HepG2 (cell line): ENCODE measurements at places on chromosomes 4 and X.

GRCh38 chr4:47855350-47855749 is 17.5 kb upstream of the CORIN start:
- no peak for DNase-seq

DNA sequence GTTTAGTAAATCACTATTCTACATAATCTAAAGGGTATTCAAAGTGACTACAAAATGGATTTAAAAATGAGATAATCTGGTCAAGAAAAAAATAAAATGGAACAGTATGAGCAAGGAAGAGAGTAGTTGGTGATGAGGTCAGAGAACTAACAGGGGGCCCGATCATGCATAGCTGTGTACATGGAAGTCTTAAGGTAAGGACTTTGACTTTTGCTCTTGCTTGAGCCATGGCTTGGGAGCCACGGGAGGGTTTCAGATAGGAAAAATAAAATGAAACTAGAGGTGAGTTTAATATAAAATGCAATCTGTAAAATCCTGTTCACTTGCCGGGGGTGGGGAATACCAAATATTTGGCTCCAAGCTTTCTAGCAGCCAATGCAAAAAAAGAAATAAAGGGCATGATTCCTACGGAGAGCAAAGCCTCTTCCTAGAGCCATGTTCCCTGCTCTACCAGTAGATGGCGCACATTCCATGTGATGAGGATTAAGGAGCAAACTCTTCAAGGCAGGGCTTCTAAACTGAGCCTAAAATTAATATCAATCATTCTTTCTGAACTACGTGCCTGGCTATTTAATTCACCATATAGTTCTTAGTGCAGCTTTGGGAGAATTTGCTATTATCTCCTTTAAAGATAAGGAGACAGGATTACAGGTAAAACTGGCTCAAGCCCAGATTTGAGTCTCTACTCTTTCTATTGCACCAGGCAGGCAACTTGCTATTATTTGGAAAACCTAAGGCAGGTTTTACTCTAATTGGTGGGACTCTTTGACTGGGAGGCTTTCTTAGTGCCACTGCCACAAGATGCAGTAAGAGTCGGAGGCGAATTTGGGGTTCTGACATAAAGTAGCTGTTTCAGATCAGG is 6.8 kb upstream of the CLCN5 start:
- peak; percentile 33 for DNase-seq

DNA sequence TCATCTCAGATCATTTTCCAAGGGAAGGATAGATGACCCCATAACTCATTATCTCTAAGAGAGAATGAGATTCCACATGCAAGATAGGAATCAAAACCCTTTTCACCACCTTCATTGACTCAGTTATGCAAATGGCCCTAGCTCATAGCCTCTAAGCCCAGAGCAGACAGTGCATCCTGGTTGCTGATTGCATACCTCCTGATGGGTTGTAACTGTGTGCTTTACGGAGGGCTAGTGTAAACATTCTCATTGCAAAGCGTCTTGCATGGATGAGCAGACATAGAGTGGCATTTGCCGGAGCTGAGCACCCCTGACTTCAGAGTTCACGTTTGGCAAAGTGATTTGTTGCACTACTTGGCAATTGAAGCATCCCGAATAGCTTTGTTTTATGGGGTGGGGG is 151.0 kb downstream of the VCX3A start:
- DNase-seq = no peak

- no peak for DNase-seq
Observed at GRCh38 chr4:74975082-74975481, 42.2 kb downstream of the PARM1 start.

- no peak for DNase-seq
Observed at GRCh38 chr4:146104541-146104940, 71.0 kb upstream of the LSM6 start.

- no peak for DNase-seq
Observed at GRCh38 chrX:100207331-100208024, 202.6 kb downstream of the PCDH19 start.

GRCh38 chrX:108361316-108361715 is 76.9 kb downstream of the COL4A6 start:
- no peak for DNase-seq

GRCh38 chr4:114361249-114361648 is 237.4 kb upstream of the UGT8 start:
- no peak for DNase-seq

DNA sequence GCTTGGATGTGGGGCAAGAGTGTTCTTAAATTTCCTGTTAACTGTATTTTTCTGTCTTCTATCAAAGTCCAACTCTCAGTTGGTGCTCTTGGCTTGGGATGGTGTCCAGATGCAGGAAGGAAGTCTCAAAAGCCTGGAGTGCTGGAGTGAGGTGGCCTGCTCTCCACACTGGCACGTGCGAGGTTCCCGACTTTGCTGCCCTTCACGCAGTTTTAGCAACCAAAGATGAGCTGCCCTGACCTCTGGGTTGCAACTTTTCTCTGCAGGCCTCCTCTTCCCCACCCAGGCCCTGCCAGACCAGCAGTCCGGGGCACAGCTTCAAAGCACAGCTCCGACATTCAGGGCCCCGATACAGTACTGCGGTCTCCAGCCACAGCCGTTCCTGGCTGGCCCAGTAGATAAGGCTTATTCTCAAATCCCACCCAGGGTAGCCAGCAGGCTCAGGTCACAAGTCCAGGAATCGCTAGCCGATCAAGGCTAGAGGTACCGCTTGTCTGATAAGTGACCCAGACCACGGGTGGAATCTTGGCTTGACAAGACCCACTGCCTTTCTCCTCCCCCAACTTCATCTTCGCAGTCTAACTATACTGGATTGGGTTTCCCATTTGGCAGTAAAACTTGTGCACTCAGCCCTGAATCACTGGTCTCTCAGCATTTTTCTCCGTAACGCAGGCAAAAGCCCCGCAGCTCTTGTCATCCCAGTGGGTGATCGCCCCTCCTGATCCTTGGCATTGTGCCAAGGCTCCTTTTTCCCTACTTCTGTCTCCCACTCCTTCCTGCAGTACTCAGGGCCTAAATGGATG is 21.8 kb upstream of the JADE1 start:
- no peak for DNase-seq

DNA sequence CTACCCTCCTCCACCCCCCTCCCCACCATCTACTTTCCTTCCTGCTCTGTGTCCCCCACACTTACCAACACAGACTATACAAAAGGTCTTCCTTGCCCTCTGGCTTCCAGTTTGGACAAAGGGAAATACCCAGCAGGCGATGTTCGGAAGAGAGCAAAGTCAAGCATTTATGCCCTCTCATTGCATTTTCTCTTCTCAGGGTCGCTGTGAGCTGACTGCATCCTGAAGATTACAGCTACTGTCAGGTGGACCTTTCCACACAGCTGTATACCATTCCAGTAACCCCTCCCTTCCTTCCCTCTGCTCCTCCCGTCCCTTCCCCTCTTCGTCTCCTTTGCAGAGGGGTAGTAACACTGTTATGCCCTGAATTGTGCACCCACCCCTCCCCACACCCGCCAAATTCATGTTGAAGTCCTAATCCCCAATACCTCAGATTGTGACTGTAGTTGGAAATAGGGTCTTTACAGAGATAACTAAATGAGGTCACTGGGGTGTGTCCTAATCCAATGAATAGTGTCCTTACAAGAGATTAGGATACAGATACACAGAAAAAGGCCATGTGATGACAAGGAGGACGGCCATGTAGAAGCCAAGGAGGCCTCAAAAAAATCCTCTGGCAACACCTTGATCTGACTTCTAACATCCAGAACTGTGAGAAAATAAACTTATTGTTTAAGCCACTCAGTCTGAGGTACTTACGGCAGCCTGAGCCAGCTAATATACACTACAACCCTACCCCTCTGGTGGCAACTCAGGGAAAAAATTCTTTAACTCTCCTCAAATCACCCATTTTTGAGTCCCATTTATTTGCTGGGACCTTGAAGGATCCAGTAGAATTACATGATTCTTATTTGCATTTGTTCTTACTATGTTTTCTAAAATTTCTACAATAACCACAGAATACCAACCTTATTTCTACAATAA is 11.7 kb downstream of the MORF4L2 start:
- DNase-seq = no peak

DNA sequence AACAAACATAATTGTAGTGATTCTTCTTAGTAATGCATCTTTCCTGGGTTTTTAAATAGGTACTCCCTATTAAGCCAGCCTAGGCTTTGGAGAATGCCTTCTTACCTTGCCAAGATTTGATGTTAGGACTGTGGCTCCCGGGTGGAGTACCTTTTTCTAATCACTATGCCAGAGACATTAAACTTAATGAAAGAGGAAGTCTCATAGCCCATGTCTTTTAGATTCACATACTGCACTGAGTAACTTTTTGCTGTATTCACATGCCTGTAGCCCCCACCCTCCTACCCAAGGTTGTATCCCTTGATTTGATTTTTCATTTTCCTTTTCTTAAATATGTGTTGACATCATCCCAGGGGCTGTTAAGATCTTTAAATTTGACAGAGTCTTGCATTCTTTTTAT is 104.2 kb upstream of the TLR2 start:
- no peak for DNase-seq

DNA sequence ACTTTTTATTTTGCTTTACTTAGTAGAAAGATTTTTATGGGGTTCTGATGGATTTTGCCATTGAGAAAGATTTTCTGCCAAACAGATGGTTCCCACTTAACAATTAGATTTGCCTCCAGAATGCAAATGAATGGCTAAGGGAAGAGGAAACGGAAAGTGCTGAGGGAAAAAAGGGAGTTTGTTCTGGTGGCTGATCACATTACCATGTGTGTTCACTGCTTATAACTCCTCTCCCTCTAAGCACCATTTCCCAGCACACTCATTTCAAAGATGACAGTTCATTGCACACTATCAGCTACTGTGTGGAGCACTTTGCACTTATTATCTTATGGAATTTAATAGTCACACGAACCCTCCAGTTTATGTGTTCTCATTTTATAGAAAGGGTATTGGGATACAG is 68.0 kb upstream of the GRID2 start:
- DNase-seq = no peak

DNA sequence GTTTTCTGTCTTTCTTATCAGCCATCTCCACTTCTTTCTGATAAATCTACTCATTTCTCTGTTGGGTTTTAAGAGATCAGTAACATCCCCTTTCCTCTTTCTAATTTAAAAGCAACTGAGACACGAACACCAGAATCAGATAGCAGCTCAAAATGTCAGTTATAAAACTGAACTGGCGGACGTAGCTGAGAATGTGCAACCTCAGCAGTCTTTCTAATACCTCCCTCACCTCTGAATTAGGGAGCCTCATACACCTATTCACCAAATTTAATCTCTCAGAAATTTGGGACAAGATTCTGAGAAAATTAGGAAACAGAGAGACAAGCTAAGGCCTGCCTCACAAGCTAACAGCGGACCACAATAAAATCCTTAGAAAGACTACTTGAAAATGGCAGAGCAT is 52.0 kb upstream of the ACSL4 start:
- DNase-seq = no peak

- no peak for DNase-seq
Observed at GRCh38 chr4:115918149-115918548, 804.7 kb upstream of the NDST4 start.

DNA sequence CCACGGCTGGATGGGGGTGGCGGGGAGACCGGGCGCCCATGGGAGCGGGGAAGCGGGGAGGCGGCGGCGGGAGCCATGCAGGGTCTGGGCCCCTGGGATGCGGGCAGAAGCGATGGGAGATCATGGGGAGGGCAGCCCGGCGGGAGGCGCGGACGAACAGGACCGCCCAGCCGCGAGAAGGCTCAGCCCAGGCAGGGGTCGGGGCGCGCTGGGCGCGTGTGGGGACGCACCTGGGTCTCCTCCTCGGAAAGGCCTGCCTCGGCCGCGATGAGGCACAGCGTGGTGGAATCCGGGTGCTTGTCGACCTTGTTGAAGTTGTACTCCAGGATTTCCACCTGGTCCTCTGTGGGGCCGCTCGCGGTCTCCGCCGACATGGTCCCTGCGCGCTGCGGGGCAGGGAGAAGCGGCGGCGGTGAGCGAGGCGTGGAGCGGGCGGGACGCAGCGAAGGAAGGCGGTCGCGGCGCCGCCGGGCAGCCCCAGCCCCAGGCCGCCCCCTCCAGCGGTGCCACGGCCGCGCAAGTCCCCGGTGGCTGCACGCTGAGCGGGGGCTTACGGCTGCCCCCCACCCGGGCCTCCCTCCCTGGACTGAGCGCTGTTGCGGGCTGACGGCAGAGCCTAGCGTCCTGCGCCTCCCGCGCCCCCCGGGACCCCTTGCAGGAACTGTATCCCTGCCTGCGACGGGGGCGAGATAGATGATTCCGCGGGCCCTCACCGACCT is 25.3 kb downstream of the HOPX start:
- DNase-seq = no peak

DNA sequence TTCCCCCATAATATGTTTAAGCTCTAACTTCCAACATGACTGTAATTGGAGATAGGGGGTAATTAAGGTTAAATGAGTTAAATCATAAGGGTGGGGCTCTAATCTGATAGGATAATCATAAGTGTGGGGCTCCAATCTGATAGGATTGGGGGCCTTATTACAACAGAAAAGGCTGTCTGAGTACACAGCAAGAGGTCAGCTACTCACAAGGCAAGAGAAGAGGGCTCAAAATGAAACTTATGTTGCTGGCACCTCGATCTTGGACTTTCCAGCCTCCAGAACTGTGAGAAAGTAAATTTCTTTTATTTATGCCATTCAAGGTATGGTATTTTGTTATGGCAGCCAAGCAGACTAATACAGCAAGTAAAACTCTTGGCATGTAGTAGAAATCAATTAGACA is 16.4 kb downstream of the SH2D1A start:
- no peak for DNase-seq

GRCh38 chrX:47181301-47181700 is 12.3 kb upstream of the UBA1 start:
- no peak for DNase-seq

- DNase-seq = no peak
Observed at GRCh38 chrX:22788221-22788620, 211.5 kb upstream of the DDX53 start.

DNA sequence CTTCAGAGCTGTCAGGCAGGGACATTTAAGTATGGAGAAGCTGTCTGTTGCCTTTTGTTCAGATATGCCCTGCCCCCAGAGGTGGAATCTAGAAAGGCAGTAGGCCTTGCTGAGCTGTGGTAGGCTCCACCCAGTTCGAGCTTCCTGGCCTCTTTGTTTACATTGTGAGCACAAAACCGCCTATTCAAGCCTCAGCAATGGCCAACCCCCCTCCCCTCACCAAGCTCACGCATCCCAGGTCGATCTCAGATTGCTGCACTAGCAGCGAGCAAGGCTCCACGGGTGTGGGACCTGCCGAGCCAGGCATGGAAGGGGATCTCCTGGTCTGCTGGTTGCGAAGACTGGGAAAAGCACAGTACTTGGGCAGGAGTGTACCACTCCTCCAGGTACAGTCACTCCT is 59.3 kb downstream of the ZNF674 start:
- peak; percentile 83 for DNase-seq

GRCh38 chr4:81966676-81967075 is 407.1 kb downstream of the HNRNPD start:
- no peak for DNase-seq

GRCh38 chrX:316351-317325 is 2.0 kb downstream of the GTPBP6 start:
- no peak for DNase-seq

DNA sequence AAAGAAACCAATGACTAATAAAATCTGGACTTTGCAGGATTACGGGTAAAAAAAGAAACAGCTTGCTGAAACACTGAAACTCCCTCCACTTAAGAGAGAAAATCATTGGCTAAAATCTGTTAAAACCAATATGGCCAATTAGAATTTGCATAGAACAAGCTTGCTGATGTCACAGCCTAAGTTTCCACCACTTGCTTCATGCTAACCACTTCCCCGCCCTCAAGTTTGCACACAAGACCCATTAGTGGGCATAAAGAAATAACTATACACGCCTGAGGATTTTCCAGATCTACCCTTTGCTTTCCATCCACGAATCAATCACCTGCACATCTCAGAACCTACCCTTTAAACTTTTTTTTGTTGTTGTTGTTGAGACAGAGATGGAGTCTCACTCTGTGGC is 42.7 kb upstream of the PHEX start:
- no peak for DNase-seq
